ENCODE measurements at places on chromosomes 3 and 15.
A peak's percentile ranks its signal among the peaks of the same experiment; 100 is the strongest.

- DNase-seq = no peak
These were observed 24.4 kb downstream of the NR2F2 start for GRCh38 chr15:96354731-96355567.

GRCh38 chr3:61483997-61484396 is 77.4 kb upstream of the PTPRG start:
- DNase-seq = peak; percentile 1

GRCh38 chr3:178381971-178382448 is 154.2 kb upstream of the KCNMB2 start:
- DNase-seq = no peak

- no peak for DNase-seq
These were observed 68.8 kb upstream of the CDV3 start for GRCh38 chr3:133504736-133505135.

- DNase-seq = no peak
These were observed 59.8 kb upstream of the MEX3B start for GRCh38 chr15:82105451-82106215.

DNA sequence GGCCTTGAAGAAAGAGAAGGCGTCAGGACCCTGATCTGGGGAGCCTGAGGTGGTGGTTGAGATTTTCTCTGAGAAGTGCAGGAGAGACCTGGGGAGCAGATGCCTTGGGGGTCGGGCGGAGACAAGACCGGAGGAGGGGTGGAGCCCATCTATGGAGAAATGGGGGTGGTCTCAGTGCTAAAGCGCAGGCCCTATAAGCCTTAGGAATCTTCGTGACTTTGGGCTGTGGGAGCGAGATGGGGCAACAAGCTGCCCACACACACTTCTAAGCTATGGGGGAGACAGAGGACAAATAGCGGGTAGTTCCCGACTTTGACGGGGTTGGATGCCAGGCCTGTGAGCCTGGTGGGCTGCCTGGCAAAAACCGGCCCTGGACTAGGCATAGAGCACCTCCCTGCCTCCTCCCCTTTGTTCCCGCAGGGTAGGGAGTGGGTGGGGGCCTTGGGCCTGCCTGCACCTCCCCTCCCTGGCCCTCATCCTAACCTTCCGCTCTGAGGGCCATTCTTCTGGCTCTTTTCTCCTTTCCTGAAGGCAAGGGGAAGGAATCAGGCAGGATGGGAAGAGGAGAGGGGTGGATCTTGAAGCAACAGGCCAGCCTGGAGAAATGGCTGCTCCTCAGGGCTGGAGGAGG is 880 bp downstream of the NISCH start:
- no peak for DNase-seq

DNA sequence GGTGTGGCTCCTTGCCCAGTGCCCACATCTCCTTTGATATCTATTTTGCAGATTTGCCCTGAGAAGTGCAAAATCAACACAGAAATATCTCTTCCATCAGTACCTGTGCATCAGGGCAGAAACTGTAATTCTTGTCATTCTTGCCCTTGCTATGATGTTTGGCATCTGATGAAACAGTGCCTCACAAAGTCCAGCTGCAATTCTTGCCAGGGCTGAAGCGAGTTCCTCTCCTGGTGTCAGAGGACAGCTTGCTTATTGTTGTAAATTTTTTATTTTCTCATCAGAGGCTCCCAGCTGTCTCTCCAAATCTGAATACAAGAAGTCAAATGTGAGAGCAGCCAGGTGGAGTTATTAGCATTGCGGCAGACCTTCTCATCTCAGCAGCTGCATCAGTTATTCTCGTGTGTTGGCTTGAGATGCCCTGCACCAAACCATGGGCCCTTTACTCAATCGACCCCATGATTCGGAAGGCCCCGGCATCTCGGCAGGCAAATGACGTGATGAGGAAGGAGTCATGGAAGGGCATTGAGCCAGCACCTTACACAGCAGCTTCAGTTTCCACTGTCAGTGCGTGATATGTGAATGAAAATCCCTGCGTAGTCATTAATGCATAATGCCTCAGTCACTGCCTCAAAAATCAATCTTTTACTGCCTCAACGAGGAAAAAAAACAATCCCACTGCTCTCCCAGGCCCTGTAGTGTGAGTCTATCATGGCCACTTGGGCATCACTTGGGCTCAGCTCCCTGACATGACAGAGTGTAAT is 93.4 kb downstream of the CCNL1 start:
- no peak for DNase-seq

GRCh38 chr3:167568634-167569033 is 85.1 kb downstream of the WDR49 start:
- no peak for DNase-seq
